ENCODE measurements at places on chromosomes 11 and 22. TPM values are rescaled to one million over a fixed set of nuclear protein-coding genes. Genes with fewer than 3 reads are reported as not detected.

GRCh38 chr11:62539238-62539925, 7.2 kb downstream of the AHNAK start:
- H3K36me3 ChIP-seq = peaks cover 47% of the 10 kb centered on the region
- H3K27ac ChIP-seq = peak overlapping the region; percentile 55
- H3K4me1 ChIP-seq = peaks cover 72% of the 10 kb centered on the region
- H3K4me3 ChIP-seq = no peak overlapping the region
- H3K27me3 ChIP-seq = no peaks in the 10 kb centered on the region

DNA sequence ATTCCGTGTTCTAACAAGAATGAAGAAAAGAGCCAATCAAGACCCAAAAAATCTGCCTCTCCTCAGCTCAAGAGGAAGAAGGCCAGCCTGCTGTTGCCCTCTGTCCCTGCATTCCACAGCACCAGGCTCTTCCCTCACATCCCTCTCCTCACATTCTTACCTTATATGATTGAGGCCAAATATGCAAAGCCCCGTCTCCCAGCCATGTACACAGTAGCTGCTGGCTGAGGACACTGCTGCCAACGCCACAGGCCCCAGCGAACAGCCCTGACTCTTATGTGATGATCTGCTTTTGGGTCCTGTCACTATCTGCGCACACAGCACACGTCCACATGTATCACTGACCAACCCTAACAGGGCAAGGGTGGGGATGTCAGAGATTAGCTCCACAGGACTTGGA, 60.2 kb downstream of the MICAL3 start:
- H3K27ac ChIP-seq = no peak overlapping the region
- H3K4me1 ChIP-seq = peaks cover 34% of the 10 kb centered on the region
- H3K4me3 ChIP-seq = no peak overlapping the region
- H3K27me3 ChIP-seq = no peaks in the 10 kb centered on the region

GRCh38 chr11:120819003-120819402, 204.9 kb upstream of the TBCEL start:
- no peak overlapping the region for H3K27ac ChIP-seq
- H3K27me3 ChIP-seq = peaks cover 24% of the 10 kb centered on the region
- H3K36me3 ChIP-seq = no peaks in the 10 kb centered on the region
- no peak for DNase-seq
- no peak overlapping the region for H3K4me3 ChIP-seq

FAM111A gene
- polyA plus RNA-seq = 24.9 TPM
